Hematopoietic multipotent progenitor cell (in vitro differentiated cells): ENCODE measurements at places on chromosomes 13 and 19. TPM values are rescaled to one million over a fixed set of nuclear protein-coding genes. Genes with fewer than 3 reads are reported as not detected.

DNA sequence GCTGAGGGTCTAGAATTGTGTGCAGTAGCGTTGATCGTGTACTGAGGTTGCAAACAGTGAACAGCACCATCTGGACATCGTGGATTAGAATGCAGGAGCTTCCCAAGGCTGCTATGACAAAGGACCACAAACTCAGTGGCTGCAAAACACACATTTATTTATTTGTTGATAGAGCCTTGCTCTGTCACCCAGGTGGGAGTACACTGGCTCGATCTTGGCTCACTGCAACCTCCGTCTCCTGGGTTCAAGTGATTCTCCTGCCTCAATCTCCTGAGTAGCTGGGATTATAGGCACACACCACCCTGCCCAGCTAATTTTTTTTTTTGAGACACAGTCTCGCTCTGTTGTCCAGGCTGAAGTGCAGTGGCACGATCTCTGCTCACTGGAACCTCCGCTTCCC, 2.3 kb upstream of the UHRF1 start:
- no peak for DNase-seq

Gene ZNF208
- total RNA-seq: 1.3 TPM

GRCh38 chr13:50389726-50390125, 374.5 kb downstream of the KCNRG start:
- no peak for DNase-seq

DNA sequence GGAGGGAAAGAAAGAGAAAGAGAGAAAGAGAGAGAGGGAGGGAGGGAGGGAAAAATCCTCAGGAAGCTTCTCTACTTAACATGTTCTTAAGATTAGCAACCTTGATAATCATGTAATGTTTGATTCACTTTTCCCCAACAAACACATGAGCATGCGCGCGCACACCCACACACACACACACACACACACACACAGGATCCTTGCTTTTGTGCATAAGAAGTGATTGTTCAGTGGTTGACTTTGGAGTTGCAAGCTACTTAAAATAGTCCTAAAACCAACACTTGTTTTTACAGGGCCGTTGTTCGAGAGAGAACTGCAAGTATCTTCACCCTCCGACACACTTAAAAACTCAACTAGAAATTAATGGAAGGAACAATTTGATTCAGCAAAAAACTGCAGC, 100.0 kb upstream of the RAP2A start:
- no peak for DNase-seq

DNA sequence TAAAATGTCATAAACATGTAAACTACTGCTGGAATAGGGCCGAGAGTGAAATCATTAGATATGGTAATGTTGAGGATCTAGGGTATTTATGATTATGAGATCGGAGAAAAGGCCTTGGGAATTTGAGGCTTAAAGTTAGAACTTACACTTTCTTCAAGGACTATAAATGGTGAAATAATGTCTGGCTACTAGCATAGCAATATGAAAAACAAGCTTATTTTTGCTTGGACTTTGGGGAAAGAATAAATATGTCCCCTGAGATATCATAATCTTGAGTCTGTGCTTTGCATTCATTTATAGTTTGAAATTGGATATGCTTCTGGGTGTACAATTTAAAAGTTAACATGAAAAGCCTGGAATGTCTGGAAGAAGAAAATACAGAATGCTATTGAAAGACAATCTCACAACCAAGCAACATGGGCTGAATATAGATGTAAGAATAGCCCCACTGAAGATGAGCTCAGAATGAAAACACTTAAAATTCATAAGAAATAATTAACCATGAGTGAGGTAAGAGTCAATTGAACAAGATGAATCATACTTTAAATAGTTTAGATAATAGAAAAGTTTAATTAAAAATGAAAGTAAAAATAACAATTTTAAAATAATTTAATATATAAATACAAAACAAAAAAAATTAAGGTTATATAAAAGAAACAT, 1555.4 kb upstream of the MIR17HG start:
- DNase-seq: no peak

Gene PRSS57
- total RNA-seq: 829 TPM
